Stimulated activated CD8-positive, alpha-beta memory T cell treated with anti-CD3 and anti-CD28 coated beads, Interleukin-2, amount 100 ng/mL, for 1 hour (primary cell): ENCODE measurements at places on chromosomes 13 and 19.

DNA sequence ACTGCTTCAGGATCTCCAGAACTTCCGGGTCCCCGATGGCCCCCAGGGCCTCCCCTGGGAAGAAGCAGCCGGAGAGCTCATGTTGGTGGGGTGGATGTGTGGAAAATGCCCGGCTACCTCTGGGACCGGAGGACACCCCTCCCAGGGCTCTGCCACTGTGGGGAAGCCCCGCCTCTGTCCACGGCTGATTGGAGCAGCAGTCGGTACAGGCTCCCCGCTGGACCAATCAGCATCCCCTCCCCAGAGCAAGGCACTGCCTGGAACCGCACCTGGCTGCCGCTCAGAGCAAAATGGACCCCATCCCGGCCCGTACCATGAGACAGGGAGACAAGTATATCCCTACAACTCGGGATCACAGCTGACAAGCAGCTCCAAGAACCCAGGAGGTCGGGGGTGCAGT lies 6.4 kb downstream of the DOHH start:
- DNase-seq: no peak

- DNase-seq: no peak
Measured at GRCh38 chr19:4007836-4008539, 452 bp downstream of the PIAS4 start.

DNA sequence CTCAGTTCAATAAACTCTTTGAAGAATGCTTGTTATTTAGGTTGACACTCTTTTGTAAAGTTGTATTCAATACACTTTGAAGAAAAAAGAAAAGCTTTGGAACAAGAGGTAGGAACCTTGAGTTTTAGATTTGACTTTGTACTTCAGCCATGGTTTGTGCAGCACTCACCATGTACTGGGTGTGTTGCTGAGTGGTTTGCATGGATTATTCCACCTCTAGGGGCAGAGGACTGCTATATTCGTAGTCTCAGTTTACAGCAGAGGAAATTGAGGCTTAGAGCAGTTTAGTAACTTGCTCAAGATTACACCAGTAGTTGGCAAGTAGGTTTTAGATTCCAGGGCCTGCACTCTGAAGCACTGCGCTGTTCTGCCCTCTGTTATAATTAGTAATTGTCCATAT lies 68.8 kb downstream of the DNAJC3 start:
- no peak for DNase-seq

GRCh38 chr19:45952341-45952685 lies 21.4 kb downstream of the NOVA2 start:
- DNase-seq: no peak

DNA sequence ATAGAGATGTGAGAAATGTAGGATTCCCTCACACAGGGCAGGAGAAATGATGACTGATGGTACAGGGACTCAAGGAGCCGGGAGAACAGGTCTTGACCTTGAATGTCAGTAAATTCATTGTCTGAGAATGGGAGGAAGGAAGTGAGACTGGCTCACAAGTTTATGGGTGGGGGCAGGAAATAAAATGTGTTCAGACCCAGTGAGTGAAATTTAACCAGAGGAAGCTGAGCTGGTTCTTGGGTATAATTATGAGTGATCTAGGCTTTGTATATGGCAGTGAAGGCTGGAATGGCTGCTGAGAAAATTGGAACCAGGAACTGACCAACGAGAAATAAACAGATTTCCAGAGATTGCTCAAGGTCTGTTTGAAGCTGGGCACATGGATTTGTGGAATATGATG lies 6.3 kb upstream of the IGSF23 start:
- no peak for DNase-seq

DNA sequence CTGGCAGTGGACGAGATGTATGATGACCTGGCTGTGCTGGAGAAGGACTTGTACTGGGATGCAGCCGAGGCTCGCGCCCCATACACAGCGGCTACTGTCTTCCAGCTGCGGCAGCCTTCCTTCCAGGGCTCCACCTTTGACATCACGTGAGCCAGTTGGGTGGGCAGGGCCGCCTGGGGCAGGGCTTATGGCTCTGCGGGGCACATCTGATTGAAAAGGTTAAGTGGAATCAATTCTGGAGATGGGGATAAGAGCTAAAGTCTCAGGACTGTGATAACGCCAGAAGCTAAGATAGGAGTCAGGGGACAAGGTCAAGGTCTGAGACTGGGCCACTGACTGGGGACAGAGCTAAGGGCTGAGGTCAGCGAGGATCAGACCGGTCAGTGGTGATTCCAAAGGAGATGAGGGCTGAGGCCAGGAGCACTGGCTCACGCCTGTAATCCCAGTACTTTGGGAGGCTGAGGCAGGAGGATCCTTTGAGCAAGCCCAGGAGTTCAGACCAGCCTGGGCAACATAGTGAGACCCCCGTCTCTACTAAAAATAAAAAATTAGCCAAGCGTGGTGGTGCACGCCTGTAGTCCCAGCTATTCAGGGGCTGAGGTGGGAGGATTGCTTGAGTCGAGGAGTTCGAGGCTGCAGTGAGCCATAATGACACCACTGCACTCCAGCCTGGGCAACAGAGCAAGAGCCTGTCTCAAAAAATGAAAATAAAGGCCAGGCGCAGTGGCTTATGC lies 4.7 kb downstream of the BEST2 start:
- no peak for DNase-seq

DNA sequence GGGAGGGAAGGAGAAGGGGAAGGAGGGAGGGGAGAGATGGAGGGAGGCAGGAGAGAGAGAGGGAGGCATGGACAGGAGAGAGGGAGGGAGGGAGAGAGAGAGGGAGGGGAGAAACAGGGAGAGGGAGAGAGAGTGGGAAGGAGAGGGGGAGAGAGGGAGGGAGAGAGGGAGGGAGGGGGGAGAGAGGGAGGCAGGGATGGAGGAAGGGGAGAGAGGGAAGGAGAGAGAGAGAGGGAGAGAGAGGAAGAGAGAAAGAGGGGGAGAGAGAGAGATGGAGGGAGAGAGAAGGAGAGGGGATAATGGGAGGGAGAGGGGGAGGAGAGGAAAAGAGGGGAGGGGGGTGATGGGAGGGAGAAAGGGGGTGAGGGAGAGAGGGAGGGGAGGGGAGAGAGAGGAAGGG lies 86.8 kb upstream of the VSTM2B start:
- no peak for DNase-seq

GRCh38 chr13:108220041-108220440 lies 1.8 kb downstream of the ABHD13 start:
- no peak for DNase-seq

DNA sequence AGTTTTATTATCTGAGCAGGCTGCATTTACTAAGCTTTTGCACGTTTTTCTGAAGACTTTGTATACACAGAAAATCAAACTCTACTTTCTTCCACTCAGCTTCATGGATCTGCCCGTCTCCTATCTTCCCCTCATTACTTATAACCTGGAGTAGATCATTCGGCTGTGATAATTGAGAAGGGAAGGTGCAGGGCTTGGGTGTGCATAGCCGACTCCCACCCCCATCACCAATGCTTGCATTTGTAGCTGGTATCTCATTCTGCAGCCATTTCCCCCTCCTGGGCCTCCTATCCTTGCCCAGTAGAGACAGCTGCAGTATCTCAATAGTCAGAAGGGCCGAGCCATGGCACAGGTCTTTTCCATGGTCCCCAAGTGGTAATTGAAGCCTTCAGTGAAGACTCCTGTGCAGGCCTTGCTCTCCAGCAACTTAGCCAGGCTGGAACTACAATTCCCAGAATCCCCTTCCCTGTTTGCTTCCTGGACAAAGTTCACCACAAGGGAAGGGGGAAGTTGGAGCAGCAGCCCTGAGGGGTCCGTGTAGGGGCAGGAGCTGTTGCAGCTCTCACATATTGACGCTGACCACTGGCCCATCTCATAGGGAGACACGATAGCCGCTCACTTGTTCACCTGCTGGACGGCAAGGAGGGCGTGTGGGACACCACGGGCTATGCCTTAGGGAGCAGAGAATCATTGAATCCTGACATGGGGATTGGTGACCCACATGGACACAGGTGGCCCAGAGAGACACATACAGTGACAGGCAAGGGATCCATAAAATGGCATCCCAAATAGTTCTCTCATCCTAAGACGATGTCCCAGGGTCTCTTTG lies 2.1 kb upstream of the SIGLEC8 start:
- no peak for DNase-seq

DNA sequence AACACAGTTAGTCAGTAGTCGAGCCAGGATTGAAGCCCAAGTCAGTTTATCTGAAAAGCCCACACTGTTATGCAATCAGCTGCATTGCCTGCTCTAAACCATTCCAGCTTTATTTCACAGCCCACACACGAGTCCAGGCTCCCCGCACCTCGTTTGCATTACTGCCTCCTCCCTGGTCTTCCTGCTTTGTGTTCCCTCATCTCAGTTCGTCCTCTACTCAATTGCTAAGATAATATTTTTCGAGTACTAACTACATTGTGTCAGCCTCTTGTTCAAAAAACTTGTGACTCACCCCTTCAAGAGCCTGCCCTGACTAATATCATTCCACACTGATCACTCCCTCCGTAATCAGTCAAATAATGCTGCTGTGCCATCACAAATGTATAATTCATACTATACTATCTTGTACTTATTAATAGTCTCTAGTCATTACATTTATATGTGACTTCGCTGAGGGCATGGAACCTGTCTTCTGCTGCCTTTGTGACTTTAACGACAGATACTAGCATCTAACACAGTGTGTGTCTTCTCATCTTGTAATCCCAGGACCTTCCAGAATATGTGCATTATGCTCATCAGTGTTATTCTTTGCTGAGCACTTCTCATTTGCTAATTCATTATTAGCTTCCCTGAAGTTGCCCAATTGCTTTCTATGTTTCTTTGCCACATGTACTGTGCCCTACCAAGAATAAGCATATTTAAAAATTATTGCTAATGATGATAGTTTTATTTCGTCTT lies 26.2 kb upstream of the WDFY2 start:
- no peak for DNase-seq

DNA sequence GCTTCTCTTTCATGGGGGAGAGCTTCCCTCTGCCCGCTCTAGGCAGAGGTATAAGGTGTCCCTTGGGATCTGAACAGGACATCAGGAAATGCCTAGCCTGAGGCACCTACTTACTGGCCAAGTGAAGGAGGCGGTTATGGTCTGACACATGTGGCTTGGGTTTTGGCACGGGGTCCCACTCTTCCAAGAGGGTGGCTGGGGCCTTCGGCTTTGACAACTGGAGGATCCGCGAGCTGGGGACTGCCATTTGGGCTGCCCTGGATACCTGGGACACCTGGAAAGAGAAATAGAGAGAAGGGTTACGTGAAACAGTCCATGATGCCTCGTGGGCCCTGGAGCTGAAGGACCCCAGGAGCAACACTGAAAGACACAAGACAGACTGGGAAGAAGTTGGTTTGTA lies 22.4 kb upstream of the MIER2 start:
- DNase-seq: no peak

- DNase-seq: no peak
Measured at GRCh38 chr19:57282011-57282643, 1.8 kb downstream of the ZNF460 start.

- no peak for DNase-seq
Measured at GRCh38 chr13:86563308-86563707, 764.1 kb upstream of the SLITRK6 start.

DNA sequence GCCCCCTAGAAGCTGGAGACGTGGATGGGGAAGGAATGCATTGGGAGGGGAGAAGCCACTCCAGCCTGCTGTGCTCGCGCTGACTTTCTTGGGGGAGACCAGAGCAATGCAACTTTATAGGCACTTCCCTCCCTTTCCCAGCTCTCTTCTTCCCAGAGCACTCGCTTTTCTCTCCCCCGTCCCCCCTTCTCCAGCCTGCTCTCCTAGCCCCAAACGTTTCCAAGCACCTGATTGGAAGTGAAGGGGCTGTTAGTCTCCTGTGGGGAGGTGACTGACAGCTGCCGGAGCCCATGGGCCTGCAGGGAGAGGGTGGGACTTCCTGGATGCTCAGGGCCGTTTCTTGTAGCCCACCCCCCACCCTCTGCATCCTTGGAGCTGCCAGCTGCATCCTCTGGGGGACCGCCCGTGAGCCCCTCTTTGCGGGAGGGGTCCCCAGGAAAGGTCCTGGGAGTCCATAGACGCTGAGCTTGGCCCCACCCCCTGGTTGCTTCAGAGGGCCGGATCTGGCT lies 2.5 kb downstream of the HDGFL2 start:
- no peak for DNase-seq

DNA sequence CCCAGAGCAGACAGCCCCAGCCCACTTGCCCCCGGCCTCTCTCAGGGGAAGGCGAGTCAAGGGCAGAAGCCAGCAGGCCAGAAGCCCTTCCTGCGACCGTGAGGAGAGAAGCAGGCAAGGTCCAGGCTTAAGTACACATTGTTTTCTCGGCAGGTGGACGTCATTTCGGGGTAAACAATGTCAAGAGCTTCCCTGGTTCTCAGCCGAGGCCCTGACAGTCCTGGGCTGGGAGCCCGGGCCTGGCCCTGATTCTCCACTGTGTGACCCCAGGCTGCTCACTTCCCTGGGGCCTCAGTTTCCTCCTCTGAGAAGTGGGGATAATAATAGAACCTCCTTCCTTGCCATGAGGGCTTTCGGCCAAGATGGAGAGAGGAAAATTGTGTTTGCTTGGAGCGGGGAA lies 19.4 kb downstream of the PLVAP start:
- no peak for DNase-seq

GRCh38 chr13:75513271-75513670 lies 24.4 kb downstream of the COMMD6 start:
- no peak for DNase-seq

- no peak for DNase-seq
Measured at GRCh38 chr13:110345266-110345665, 38.2 kb downstream of the COL4A2 start.

GRCh38 chr13:94172416-94172815 lies 307.1 kb downstream of the DCT start:
- no peak for DNase-seq

- DNase-seq: no peak
Measured at GRCh38 chr13:112881656-112882554, 87.1 kb upstream of the MCF2L start.

- DNase-seq: no peak
Measured at GRCh38 chr19:2243274-2244124, 5.6 kb upstream of the AMH start.

GRCh38 chr19:19385896-19386869 lies 19.3 kb upstream of the GATAD2A start:
- no peak for DNase-seq

- no peak for DNase-seq
Measured at GRCh38 chr19:7590256-7590655, 5.4 kb upstream of the CAMSAP3 start.

DNA sequence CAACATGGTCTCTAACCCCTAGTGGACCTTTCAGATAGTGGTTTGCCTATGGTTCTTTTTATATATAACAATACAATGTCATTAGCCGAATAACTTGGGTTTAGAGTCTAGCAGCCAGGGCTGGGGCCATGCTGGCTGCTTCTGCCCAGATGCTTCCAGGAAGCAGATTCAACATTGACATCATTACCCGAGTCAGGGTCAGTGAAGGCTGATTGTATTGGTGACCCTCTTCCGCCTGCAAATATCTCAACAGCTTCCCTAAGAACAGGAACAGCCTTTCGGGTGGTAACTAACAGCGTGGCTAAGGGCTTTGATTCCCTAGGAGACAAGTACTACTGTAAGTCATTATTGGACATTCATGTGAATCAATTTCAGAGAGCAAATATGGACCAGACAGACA lies 476.4 kb downstream of the UQCRFS1 start:
- no peak for DNase-seq

DNA sequence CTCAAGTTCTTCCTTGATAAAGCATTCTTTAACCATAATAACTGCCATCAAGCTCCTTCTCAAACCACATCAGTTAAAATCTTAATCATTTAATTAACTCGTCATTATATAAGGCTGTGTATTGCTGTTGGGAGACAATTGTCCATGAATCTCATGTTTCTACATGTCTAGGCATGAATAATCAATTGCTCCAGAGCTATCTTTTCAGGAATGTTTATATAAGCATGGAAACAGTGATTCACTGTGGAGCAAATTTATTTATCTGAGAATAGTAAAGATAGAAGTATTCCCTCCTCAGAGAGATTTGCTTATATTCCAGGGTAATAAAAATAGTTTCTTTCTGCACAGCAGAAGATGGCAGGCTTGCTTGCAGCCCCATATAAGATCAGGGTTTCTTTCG lies 71.1 kb downstream of the CBY2 start:
- DNase-seq: no peak
